Stimulated activated CD4-positive, alpha-beta T cell treated with anti-CD3 and anti-CD28 coated beads, Interleukin-2, amount 100 ng/mL, for 24 hours (primary cell): ENCODE measurements at places on chromosomes 7 and 10.

GRCh38 chr10:119250641-119251314 lies 43.4 kb downstream of the GRK5 start:
- DNase-seq = no peak

DNA sequence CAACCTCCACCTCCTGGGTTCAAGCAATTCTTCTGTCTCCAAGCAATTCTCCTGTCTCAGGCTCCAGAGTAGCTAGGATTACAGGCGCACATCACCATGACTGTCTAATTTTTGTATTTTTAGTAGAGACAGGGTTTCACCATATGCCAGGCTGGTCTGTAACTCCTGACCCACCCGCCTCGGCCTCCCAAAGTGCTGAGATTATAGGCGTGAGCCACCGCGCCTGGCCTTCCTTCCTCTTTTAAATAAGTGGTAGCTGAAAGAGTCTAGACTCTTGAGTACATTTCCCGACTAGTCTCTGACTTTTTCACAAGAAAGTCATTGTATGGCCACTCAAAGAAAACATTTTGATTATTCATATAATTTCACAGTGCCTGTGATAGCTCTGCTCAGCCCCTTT lies 636.2 kb upstream of the ANKRD30A start:
- DNase-seq = no peak

GRCh38 chr10:115483294-115483693 lies 390.1 kb downstream of the ATRNL1 start:
- DNase-seq = no peak

DNA sequence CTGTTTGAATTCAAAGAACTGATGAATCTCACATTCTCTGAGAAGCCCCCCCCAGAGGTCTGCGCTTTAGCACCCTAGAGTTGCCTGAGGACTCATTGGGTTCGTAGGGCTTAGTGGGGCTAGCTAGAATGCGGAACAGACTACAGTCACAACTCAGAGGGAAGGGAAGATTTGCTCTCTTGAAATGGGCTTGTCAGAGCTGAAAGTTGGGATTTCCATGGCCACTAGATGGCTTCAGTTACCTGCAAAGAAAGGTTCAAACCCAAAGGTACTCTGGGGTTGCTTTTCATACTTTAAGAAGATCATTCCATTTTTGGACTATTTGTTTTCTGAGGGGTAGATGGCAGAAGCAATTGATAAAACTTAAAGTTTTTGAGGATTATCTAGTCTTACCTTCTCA lies 205.0 kb downstream of the BBS9 start:
- DNase-seq = no peak

DNA sequence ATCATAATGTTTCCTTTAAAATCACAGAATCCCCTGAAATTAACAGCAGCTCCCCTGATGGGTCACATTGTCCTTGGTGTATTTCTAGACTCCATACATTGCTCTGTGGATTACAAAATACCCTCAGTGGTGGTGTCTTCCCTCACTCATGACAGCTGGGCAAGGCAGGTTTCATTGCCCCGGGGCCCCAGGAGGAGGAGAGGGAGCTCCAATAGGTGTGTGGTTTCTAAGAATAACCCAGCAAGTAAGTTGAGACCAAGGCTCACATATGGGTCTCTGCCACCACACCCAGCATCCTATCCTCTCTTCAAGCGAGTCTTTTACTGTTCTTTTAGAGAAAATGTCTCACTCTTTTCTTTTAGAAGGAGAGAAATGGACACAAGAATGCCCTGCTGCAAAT lies 63.6 kb downstream of the PKD1L1 start:
- DNase-seq = no peak

GRCh38 chr7:34087892-34088891 lies 182.9 kb downstream of the BMPER start:
- peak; percentile 6 for DNase-seq

GRCh38 chr10:59124187-59124586 lies 52.3 kb upstream of the PHYHIPL start:
- DNase-seq = no peak

DNA sequence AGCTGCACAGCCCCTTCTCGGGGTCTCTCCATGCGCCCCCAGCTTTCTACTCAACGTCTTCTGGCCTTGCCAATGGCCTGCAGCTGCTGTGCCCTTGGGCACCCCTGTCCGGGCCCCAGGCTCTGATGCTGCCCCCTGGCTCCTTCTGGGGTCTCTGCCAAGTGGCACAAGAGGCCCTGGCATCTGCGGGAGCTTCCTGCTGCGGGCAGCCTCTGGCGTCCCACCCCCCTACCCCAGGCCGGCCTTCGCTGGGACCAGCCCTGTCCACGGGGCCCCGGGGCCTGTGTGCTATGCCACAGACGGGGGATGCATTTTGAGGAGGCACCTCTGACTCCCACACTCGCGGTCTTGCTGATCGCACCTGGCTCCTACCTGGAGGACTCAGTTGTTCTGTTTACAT lies 2.3 kb downstream of the VENTX start:
- DNase-seq = no peak

GRCh38 chr10:71836596-71836974 lies 14.5 kb downstream of the PSAP start:
- no peak for DNase-seq

DNA sequence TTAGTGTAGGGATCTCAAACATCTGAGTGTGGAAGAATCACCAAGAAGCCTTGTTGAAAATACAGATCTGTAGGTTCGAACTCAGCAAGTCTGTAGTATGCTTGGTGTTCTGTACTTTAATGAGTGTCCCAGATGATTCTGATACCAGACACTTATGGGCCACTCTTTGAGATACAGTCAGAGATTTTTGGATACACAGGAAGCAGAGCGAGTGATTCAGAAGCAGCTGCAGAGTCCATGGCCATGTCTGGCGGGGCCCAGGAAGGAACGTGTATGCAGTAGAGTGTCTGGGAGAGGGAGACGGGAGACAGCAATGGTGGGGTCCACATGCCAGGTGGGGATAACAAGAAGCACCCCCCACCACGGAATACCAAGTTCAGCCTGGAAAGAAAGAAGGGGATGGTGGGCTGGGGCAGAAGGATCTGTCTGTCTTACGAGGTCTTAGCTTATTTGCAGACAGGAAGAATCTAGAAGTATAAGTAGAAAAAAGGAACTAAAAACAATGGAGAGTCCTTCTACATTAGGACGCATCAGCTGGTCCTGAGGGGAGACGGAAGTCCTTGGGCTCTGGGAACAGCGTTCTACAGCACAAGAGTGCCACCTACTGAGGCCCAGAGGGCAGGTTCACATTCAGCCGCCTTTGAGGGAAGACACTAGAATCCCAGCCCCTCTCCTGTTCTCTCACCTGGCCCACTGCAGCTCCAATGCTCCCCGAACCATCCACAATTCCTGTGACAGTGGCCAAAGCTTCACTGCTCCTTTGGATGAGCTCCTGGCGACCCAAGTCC lies 55.4 kb downstream of the SLC37A3 start:
- no peak for DNase-seq

GRCh38 chr10:131732631-131733127 lies 168.1 kb upstream of the PPP2R2D start:
- no peak for DNase-seq

- DNase-seq = no peak
Observed at GRCh38 chr10:36182179-36182566, 540.1 kb upstream of the FZD8 start.
